ENCODE measurements at places on chromosomes 1 and 21. TPM values are rescaled to one million over a fixed set of nuclear protein-coding genes. Genes with fewer than 3 reads are reported as not detected.

DNA sequence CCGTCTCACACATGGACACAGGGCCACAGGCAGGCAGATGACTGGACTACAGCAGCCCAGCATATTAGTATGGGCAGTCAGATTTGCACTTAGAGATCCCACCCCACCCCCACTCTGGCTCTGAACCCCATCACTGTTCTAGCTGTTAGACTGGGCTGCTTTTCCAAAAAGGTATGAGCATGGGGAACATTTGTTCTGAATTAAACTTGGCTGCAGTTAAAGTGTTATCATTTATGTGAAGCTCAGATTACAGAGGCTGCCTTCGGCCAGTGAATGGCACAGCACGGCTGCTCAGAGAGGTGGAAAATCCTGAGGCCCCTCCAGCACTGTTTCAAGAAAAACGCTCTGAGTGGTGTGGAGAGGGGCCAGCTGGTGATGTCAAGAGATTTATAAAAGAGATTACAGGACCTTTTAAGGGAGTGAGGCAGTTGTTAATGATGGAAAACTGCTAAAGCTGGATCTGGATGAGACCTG lies 6.9 kb upstream of the NOS1AP start:
- no peak for DNase-seq
- no peak overlapping the region for H3K4me3 ChIP-seq
- peaks cover 12% of the 10 kb centered on the region for H3K4me1 ChIP-seq
- H3K27me3 ChIP-seq: no peaks in the 10 kb centered on the region
- no peaks in the 10 kb centered on the region for H3K36me3 ChIP-seq

- no peak for DNase-seq
- H3K36me3 ChIP-seq: no peaks in the 10 kb centered on the region
- H3K4me3 ChIP-seq: no peak overlapping the region
- no peak overlapping the region for H3K27ac ChIP-seq
These were observed 5.9 kb downstream of the AKT3 start for GRCh38 chr1:243844186-243844585.

DNA sequence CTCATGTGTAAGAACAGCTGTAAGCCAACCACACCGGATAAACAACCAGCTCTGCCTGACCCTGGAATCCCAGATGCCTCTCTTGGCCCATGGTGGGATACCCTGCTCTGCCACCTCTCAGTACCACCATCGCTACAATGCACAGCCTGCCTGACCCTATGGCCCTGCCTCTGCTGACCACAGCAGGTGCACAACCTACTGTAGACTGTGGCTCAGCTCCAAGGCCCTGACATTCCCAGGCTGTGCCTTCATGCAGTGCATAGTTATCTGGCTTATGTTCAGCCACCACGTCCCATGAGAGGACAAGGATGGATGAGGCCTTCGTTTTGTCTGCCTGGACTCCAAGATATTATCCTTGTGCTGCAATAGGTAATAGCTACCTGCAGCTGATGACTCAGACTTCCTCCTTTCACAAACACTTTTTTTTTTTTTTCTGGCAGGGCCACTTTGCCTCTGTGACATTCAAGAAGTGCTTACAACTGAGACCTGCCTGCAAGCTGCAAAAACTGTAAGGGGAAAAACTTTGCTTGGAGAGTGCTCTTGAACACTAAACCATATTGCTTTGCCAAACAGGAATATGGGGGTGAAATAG lies 177.7 kb downstream of the URB2 start:
- H3K36me3 ChIP-seq: no peaks in the 10 kb centered on the region
- H3K4me3 ChIP-seq: no peak overlapping the region
- DNase-seq: no peak
- H3K27me3 ChIP-seq: no peaks in the 10 kb centered on the region

DNA sequence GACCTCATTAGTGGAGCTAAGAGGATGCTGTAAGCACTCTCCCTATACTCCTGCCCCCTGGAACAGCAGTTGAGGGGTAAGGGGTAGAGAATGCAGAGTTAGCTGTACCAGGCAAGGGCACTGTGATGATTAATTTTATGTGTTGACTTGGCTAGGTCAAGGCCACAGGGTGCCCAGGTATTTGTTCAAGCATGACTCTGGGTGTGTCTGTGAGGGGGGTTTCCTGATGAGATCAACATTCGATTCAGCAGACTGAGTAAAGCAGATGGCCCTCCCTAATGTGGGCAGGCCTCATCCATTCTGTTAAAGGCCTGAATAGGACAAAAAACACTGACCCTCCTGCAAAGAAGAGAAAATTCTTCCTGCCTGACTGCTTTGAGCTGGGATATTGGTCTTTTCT lies 110.8 kb downstream of the KCND3 start:
- H3K4me1 ChIP-seq: no peaks in the 10 kb centered on the region
- DNase-seq: no peak
- peaks cover 76% of the 10 kb centered on the region for H3K27me3 ChIP-seq
- H3K27ac ChIP-seq: no peak overlapping the region

DNA sequence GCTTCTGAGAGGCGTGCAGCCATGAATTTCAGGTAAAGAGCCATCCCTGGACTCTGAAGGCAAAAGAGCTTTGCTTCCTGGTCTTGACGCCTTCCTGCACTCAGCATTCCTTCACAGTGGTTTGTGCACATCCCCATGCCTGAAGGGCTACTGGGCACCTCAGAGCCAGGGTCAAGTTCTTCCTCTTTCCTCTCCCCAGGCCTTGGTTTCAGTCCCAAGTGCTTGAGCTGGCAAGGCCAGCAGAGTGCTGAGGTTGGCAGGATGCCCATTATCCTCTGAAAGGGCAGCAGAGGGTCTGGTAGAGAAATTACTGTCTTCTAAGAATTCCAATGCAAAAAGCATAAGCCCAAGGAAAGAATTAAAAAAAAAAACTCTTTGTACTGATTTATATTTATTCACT lies 1064.9 kb downstream of the TTLL7 start:
- H3K4me3 ChIP-seq: no peak overlapping the region
- DNase-seq: no peak
- no peaks in the 10 kb centered on the region for H3K36me3 ChIP-seq
- no peaks in the 10 kb centered on the region for H3K4me1 ChIP-seq
- H3K27me3 ChIP-seq: no peaks in the 10 kb centered on the region

DNA sequence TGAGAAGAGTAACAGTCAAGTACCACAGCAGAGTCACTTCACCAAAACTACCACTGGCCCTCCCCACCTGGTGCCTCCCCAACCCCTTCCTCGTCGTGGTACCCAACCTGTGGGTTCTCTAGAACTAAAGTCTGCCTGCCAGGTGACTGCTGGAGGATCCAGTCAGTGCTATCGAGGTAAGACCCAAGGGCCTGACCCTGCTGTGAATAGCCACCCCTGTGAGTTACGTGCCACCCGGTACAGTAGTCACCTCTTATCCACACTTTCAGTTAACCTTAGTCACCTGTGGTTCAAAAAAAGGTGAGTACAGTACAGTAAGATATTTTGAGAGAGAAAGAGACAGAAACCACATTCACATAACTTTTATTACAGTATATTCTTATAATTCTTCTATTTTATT lies 16.5 kb downstream of the TTF2 start:
- H3K36me3 ChIP-seq: peaks cover 33% of the 10 kb centered on the region
- H3K4me1 ChIP-seq: peaks cover 8% of the 10 kb centered on the region
- no peaks in the 10 kb centered on the region for H3K27me3 ChIP-seq

- DNase-seq: no peak
- no peaks in the 10 kb centered on the region for H3K27me3 ChIP-seq
- no peak overlapping the region for H3K4me3 ChIP-seq
- H3K4me1 ChIP-seq: no peaks in the 10 kb centered on the region
- no peaks in the 10 kb centered on the region for H3K36me3 ChIP-seq
- no peak overlapping the region for H3K27ac ChIP-seq
These were observed 301.6 kb downstream of the HLX start for GRCh38 chr1:221180704-221181368.

GRCh38 chr21:16005996-16006395 lies 276.2 kb downstream of the USP25 start:
- no peak overlapping the region for H3K4me3 ChIP-seq
- no peak for DNase-seq
- H3K27me3 ChIP-seq: no peaks in the 10 kb centered on the region

DNA sequence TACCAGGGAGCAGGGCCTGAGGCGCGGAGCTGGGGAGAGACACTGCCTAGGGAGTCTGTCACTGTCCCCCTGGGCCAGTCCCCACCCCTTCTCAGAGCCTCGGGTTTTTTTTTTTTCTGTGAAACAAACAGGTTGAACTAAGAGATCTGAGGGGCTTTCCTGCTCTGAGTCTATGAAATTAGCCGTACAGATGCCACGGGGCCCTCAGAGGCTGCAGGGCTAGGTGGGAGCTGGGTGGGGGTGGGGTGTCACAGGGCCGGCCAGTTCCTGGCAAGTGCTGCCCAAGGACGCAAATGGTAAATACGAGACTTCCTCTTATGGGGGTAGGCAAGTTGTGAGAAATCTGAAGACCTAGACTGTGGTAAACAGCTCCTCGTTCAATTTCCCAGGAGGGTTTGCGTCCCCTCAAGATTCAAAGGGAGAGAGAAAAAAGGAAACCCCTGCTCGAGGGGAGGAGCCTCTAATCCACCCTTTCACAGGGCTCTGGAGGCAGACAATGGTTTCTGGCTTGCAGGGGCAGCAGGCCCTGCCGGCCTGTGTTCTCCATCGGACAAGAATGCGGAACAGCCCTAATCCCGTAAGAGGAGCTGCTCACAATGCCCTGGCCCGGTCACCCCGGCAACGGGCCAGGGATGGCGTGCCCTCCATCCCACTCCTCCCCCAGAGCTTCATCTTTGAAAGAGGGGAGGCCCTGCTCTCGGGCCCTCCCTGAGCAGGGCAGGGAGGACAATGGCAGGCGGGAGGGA lies 7.8 kb downstream of the NUAK2 start:
- no peaks in the 10 kb centered on the region for H3K27me3 ChIP-seq
- H3K27ac ChIP-seq: no peak overlapping the region
- H3K36me3 ChIP-seq: peaks cover 18% of the 10 kb centered on the region
- no peak overlapping the region for H3K4me3 ChIP-seq
- peaks cover 29% of the 10 kb centered on the region for H3K4me1 ChIP-seq

DNA sequence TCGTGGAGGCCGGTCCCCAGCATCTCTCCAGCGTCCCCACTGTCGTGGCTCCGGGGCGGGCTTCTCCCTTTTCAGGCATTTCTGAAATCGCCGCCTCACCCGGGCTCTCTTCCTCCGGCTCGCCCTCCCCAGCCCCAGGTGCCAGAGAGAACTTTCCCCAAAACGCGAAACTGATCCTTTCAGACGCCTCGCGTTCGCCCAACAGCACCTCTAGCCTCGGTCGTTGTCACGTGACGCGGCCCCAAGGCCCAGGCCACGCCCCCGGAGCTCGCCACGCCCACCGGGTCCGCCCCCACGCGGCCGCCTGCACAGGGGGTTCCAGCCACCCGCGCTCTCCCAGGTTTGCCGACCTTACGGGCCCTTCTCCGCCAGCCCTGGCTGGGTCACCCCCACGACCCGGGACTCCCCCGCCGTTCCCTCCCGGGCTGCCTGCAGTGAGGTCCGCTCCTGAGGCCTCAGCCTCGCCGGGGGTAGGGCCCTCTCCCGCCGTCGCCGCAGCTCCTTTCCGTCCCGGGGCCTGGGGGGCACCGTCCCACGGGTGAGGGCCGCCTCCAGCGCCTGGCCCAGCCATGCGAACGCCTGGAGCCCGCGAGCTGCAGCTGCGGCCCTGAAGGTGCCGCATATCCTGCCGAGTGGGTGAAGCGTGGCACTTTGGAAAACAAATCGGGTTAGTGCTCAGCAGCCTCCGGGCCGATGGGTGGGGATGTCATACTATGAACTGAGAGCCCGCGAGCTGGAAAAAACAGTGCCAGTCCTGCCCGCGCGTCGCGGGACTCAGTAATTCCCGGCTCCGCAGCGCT lies 21.0 kb downstream of the H3-3A start:
- 0 out of 2 replicates have a peak, but pooled peaks cover 2% of the 10 kb centered on the region for H3K4me1 ChIP-seq
- H3K4me3 ChIP-seq: peak overlapping the region; percentile 57
- peak overlapping the region; percentile 84 for H3K27ac ChIP-seq
- peak; percentile 48 for DNase-seq
- H3K36me3 ChIP-seq: no peaks in the 10 kb centered on the region

DNA sequence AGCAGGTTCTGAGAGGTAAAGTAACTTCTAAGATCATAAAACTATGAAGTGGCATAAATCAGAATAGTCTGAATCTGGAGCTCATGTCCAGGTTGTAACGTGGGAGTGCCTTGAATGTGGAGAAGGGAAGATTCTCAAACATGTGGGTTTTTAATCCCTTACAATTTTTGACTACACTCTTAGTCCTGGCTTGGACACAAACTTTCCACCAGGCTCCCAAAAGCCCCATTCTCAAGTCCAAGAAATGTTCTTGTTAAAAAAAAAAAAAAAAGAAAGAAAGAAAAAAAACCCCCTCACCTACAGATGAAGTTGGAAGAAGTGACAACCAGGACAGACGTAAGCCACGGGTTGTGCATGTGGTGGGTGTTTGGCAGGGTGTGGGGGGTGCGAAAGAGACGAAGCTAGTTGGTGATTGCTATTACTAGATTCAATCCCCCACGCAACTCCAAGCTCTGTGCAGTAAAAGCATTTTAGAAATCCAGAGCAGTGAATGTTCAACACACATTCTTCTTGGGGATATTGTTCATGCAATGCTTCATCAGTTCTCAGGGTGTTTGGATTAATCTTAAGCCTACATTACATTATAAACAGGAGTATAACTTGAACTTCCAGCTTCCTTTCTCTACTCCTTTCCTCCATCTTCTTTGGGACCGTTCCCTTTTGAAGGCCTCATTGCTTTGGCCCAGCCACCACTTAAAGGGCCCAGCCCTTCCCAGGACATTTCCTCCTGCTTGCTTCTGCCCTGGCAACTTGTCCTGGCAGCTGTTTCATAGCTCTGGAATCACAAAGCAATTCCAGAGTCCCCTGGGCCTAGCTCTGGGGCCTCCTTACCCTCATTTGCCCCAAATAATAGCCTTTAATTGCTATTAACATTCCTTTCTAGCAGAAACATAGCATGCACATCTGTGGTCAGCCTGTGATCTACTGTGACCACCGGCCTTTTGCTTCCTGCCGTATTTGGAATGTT lies 41.8 kb downstream of the PHC2 start:
- DNase-seq: no peak
- no peak overlapping the region for H3K27ac ChIP-seq
- peaks cover 9% of the 10 kb centered on the region for H3K4me1 ChIP-seq
- no peak overlapping the region for H3K4me3 ChIP-seq
- H3K36me3 ChIP-seq: no peaks in the 10 kb centered on the region

DNA sequence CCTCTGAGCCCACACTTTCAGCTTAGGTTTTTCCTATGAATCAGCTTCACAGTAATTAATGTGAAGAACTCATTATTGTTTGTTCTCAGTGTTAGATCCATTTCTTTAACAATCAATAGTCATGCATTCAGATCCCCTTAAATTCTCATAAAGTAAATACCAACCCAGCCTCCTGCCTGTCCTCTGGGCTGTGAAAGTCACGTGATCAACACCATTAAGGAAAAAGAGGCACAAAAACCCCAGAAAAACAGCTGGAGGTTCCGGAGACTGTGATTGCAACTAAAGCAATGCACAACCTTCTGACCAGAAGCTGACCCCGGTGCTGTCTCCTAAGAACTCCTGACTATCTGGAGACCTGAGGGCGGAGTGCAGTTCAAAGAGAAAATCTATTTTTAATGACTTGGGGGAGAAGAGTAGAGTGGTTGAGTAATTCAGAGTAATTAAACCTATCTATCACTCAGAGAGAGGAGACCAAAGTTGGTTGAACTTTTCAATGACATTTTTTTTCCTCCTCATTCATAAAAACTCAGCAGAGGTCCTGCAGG lies 132.5 kb downstream of the PLXNA2 start:
- no peaks in the 10 kb centered on the region for H3K4me1 ChIP-seq
- H3K4me3 ChIP-seq: no peak overlapping the region
- DNase-seq: no peak
- H3K36me3 ChIP-seq: no peaks in the 10 kb centered on the region
- H3K27me3 ChIP-seq: peaks cover 6% of the 10 kb centered on the region

ZSWIM5 gene
- 1.1 TPM for total RNA-seq

LCE3A gene
- not detected for total RNA-seq

TACSTD2 gene
- 12.2 TPM for total RNA-seq

WDR4 gene
- total RNA-seq: 34.8 TPM

NUCKS1 gene
- 237 TPM for total RNA-seq

FCRL4 gene
- not detected for total RNA-seq

SPATA45 gene
- not detected for total RNA-seq

SEC16B gene
- 1.2 TPM for total RNA-seq

LCK gene
- total RNA-seq: 0.79 TPM
